ENCODE measurements at places on chromosomes 11 and 22.
A peak's percentile ranks its signal among the peaks of the same experiment; 100 is the strongest.

- no peak for DNase-seq
Measured at GRCh38 chr11:118870396-118871343, 13.0 kb upstream of the CXCR5 start.

DNA sequence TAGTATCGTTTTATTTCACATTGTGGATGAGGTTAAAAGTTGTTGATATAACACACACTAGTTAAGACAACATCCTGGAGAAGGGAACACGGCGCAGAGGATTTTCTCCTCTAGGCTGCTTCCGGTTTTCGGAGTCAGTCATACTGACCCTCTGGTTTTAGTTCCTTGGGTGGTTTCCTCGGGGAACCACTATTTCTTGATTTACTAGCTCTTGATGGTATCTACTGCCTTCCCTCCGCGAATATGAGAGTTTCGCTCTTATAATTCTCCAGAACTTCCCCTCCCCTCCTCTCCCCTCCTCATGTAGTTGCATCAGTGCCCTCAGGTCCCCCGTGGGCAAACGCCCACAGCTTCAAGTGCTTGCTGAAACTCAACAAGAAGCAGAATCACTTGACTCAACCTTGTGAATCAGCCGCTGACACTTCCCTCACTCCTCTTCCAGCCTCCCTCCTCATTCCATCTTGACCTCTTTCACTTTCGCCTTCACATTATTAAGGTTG, 15.9 kb upstream of the APOBEC3A start:
- peak; percentile 77 for DNase-seq

DNA sequence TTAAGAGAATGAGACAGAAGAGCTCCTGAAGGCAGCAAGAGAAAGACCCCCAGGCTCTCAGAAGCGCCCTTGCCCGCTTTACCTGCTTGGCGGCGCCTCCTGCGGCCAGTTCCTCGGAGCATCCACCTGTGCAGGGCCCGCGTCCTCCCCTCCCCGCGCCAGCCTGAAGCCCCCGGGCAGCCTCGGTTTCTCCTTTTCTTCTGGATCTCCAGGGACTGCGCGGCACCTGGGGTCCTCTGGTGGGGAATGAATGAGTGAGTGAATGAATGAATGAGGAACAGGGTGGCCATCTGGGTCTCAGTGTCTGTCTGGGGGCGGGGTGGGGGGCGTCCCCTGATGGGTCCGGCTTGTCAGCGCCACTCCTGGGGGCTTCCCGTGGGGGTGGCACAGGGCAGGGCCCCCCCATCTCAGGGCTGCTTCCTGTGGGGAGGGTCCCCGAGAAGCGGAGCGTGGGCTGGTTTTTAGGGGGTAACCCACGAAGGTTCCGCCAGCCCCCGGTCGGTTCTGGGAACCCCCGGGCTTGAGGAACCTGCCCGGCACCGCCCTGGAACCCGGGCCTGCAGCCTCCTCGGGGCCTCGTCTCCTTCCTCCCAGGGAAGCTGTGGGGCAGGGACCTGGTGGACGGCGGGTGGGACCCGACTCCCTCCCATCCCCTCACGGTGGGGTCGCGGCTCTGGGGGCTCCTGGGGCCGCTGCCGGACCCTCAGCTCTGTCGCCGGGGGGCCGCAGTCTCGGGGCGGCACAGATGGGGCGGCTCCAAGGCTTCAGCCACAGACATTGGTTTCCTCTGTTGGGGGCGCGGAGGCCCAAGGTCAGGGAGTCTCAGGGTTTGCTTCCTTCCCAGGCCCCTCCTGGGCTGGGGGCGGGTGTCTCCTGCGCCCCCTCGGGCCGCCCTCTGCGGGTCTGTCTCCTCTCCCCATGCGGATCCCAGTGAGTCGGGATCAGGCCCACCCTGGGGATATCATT, 8.3 kb upstream of the KRTAP5-7 start:
- no peak for DNase-seq

DNA sequence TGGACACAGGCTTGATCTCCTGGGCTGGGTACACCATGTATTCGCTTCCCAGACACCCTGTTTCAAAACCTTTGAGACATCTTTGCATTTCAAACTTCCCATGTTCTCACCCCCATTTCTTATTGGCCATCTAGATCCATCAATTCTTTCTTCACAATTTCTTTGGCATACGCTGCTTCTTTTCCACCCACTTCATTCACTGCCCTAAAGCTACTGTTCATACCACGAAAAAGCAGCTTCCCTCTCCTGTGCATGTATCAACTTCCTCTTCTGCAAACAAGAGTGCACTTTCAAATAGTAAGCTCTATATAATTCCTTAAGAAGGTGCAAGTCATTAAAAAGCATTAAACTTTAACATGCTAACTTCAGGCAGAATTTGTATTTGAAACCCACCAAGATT, 21.4 kb downstream of the UVRAG start:
- DNase-seq, result no peak

DNA sequence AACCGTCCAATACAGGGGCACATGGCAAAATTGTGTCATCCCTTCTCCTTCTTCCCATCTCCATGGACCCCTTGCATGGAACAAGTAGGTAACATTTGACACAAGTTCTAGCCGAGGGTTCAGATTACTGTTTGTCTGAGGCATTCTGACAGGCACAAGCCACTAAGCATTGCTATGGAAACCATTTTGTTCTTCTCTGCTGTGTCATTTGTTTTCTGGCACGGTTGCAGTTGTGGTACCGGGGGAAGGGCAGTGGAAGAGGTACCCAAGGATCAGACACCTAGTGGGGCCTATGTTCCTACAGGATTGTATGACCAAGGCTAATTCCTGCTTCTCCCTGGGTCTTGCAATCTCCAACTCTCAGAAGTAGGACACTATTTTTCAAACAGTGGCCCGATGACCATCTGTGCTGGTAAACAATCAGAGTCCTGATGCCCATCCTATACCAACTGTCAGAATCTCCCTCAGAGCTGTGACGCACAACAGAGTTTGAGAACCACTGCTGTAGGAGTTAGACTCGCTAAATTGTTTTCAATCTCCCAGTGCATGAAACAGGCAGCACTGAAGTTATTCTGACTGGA, 69.3 kb downstream of the KCNC1 start:
- DNase-seq, result no peak

DNA sequence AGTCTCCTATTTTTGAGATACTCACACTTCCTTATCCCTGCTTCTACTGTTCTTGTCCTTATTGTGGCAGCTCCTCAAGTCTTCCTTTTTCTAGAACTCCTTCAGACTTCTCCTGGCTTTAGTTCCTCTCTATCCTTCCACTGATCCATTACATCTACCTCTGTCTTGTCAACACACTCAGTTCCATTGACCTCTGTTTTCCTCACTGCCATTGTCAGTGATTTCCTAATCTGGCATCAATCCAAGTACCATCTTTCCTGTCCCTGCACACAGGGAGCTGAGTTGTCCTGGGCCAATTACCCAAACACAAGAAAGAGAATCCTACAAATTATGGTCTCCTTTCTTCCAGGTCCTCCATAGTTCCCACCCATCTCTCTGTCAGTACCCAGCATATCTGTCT, 27.9 kb upstream of the RIC3 start:
- DNase-seq, result no peak

DNA sequence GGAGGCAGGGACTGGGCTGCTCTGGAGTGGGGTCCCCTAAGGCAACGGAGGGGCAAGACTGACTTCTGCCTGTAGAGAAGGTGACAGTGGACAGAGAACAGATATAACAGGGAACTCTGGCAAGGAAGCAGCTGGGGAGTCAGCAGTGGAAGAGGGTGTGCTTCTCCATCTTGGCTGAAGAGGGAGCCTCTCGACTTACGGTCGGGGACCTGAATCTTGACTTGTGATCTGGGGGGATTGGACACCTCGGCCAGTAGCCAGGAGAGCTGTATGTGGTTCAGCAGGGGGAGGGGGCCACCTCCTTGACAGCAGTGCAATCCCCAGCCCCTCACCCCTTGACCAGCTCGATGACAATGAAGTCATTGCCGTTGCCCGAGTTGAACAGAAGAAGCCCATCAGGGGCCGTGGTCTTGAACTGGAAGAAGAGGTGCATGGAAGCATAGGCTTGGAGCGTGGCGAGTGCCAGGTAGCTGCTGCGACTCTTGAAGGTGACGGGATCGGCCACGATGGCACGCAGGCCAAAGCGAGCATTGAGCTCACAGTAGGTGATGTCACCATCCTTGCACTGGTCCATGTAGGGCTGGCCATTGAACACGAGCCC, 60.0 kb downstream of the SLC22A12 start:
- no peak for DNase-seq

DNA sequence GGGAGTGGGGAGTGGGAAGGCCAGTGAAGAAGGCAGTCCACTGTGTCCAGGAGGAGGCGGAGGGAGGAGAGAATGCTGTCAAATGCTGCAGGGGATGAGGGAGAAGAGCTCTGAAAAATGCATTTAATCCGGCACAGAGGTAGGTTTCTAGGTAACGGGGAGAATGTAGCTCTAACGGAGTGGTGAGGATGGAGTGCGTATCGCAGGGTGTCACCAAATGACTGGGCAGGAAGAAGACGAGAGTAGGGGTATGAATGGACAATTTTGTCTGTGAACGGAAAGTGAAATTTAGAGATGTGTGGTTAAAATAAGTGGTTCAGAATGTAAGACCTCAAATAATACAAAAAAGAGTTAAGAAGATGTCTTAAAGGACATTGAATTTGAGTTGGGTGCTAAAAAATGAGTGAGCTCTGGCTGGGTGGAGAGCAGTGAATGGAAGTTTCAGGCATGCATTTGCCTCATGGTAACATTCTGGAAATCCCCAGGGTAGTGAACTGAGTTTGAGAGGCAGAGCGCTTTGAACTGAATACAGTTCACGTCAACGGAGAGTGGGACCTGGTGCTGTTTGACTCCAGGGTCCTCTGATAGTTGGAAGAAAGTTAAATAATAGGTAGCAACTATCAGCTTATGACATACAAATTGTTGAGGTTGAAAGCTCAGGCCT, 81.3 kb upstream of the CADM1 start:
- no peak for DNase-seq

GRCh38 chr11:12792018-12792417, 117.8 kb downstream of the TEAD1 start:
- DNase-seq, result no peak

DNA sequence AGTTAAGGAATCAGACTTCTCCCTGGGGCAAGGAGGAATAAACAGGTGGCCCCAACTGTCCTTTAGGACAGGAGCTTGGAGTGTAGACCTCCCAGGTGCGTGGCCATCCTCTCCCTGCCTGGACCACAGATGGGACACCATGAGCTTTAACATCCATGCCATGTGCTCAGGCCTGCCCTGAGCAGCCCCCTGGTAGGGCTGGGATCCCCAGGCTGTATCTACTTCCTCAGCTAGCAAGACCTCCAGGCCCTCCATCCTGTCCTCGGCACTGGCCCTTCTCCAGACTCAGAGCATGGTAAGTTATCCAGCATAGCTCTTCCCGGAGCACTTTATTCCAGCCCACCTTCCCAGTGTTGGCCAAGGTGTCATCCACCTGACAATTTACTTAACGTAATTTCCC, 5.7 kb downstream of the CD6 start:
- DNase-seq, result no peak

GRCh38 chr11:1308743-1309497, 512 bp downstream of the TOLLIP start:
- no peak for DNase-seq

- peak; percentile 77 for DNase-seq
Measured at GRCh38 chr22:45435544-45436139, 22.1 kb downstream of the RIBC2 start.

DNA sequence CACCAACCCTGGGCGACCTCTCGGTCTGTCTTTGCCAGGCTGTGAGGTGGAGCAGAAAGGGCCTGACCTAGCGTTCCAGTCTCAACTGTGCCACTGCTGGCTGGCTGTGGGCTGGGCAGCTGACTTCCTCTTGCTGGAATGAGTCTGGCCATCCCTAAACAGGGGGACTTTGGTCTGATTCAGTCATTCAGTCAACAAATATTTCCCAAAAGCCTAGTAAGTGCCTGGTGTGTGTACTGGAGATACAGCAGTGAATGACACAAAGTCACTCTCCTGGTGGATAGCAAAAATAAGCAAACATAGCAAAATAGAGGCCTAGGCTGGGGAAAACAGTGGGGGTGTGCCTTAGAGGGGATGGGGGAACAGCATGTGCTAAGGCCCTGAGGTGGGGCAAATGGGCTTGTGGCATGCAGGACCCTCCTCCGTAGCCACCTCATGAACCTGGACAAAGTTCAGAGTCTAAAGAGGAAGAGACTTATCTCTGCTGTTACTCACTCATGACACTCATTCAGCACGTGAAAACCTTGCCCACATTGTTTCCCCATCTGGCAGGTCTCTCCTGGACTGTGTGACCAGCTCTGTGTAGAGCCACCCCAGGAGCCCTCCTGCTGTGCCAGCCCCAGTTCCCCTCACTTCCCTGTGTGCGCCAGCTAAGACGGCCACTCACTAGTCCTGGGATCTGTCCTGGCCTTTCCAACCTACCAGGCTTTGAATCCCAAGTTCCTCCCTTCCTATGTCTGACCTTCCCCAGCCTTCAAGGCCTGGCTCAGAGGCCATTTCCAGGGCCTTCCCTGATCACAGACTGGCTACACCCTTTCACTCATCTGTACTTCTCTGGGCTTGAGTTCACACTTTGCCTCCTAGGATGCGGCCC, 4.7 kb downstream of the GUCD1 start:
- DNase-seq, result no peak

DNA sequence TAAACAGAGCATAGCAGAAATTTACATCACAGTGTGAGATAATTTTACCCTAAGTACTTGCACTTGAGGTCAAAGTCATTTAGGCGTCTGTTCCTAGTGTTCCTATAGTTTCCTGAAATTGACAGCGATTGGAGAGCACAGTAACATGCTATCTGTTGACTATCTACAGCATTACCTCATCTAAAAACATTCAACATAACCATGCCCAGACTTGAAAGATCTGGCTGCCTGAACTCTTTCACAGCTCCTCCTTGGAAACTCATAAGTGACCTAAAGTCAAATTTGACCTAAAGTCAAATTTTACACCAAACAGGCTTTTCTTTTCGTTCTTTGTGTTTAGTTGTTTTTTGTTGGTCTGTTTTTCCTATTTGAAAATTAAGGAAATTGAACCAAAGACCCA, 233.8 kb upstream of the UBASH3B start:
- no peak for DNase-seq

DNA sequence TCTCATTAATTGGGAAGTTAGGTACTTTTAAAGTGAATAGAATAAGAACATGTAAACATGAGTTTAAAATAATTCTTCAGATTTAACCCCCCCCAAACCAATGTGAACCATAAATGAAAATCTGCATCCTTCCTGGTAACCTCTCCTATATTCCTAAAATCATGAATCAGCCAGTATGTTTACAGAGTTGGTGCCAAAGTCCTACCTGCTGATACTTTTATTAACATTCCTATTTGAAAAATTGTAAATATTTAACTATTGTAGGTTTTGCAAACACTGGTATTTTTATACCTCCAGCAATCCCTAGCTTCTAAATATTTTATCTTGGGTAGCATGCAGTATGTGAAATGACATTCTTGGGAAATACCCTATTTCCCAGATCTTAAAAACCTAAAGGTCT, 278.2 kb downstream of the RAB38 start:
- DNase-seq, result no peak

GRCh38 chr11:30310623-30311022, 12.3 kb upstream of the ARL14EP start:
- DNase-seq, result no peak

Measured in activated naive CD4-positive, alpha-beta T cell treated with anti-CD3 and anti-CD28 coated beads, Interleukin-2, amount 50 U/mL, for 16 hours (primary cell).